ENCODE measurements at places on chromosomes 12 and 14.

- peak; percentile 99 for ATAC-seq
Observed at GRCh38 chr12:105107494-105108371, at the start of gene WASHC4. WASHC4 (plus strand) TSS chr12:105107731; CDS start chr12:105107801, 70 bp downstream.

- ATAC-seq = no peak
Observed at GRCh38 chr12:44526655-44527182, 349.4 kb downstream of the NELL2 start.

DNA sequence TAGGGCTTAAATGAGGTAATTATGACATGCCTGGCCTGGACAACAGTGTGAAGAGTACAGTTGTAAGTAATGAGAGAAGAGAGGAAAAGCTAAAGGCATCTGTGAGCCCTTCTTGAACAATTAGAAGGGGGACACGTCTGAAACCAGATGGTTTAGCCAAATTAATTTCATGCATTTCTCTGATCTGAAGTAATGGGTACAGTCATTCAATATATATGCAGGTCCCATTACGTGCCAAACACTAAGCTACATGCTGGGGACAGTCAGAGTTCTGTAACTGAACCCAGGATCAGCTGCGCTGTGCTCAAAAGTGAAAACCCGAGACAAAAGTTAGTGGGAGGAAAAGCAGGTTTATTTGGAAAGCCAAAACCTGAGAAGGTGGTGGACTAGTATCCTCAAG, 207.2 kb upstream of the TMTC1 start:
- ATAC-seq = no peak

- ATAC-seq = no peak
Observed at GRCh38 chr14:31476131-31476866, 11.5 kb downstream of the GPR33 start.

- peak; percentile 63 for ATAC-seq
Observed at GRCh38 chr14:70726651-70727375, 82.5 kb downstream of the MAP3K9 start.

GRCh38 chr12:49937639-49938300, 12.8 kb upstream of the AQP2 start:
- ATAC-seq = no peak

GRCh38 chr14:89495718-89496117, 78.7 kb upstream of the FOXN3 start:
- ATAC-seq = no peak

DNA sequence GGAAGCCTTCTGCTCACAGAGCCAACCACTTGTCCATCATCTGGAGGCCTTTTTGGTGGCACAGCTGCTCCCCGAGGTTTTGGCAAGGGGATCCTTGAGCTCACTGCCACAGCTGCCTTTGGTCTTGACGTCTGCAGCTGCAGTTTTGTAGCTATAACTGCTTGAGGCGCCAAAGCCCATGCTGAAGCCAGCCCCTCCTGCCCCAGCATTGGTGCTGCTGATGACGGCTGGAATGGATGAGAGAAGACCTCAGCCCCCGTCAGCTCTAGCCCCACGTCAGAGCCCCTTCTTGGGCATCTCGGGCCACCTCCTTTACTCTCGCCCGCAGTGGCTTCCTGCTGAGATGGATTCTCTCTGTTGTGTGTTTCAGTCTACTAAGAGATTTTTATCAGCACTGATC, 12.3 kb upstream of the KRT74 start:
- ATAC-seq = no peak

DNA sequence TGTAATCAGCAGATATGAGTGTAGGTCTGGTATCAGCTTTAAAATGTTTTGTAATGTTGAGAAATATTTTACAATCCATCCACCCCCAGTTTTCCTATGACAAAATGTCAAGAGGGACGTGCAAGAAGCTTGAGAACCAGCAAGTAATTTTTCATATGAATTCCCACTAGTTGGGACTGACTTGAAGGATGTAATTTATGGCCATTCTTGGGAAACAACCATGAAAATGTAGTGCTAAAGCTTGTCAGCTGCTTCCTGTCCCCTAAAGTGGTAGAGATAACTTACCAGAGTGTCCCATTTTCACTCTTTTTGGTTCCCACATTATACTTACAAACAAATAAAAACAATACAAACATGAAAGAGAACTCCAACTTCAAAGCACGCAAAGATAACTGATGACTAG, 63.9 kb downstream of the RERG start:
- no peak for ATAC-seq

DNA sequence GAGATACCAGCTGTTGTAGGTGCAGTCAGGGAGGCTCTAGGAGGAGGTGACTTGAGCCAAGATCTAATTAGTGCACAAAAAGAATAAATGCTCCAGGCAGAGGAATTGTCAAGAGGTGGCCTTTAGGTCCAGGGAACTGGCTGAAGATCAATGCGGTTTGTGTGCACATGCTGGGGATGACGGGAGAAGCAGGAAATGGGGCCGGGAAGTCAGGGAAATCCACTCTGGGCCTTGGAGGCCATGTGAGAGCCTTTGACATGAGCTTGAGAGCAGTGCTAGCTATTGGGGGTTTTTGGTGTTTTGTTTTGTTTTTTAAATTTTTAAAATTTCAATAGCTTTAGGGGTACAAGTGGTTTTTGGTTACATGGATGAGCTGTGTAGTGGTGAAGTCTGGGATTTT, 67.4 kb downstream of the MVK start:
- no peak for ATAC-seq

DNA sequence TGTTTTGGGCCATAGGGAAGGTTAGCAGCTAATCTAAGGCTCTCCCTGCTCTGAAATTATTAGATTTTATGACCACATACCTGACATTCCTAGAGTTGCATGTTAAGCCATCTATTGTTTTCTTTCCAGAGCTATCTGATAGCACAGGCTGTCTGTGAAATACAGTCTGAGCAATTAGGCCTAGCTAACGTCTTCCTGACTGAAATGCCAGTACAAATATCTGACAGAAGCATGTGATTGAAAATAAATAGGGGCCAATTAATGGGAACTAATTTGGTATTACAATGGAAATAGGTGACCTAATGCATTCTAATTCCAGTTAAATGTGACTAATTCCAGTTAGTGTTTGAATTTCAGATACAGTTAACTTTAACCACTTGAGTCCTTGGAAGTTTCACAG, 115.2 kb downstream of the C12orf75 start:
- ATAC-seq = no peak

DNA sequence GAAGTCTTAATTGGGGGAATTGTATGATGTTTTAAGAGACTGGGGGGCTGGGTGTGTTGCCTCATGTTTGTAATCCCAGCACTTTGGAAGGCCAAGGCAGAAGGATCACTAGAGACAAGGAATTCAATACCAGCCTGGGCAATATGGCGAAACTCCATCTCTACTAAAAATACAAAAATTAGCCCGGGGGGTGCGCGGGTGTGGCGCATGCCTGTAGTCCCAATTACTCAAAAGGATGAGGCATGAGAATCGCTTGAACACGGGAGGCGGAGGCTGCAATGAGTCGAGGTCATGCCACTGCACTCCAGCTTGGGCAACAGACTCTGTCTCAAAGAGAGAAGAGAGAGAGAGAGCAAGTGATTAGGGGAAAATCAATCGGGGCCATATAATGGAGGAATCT, 600.5 kb downstream of the SLC16A7 start:
- ATAC-seq = no peak

GRCh38 chr14:100673085-100673806, 53.4 kb upstream of the DLK1 start:
- ATAC-seq = no peak

- ATAC-seq = no peak
Observed at GRCh38 chr14:86346818-86347384, 817.0 kb downstream of the FLRT2 start.

DNA sequence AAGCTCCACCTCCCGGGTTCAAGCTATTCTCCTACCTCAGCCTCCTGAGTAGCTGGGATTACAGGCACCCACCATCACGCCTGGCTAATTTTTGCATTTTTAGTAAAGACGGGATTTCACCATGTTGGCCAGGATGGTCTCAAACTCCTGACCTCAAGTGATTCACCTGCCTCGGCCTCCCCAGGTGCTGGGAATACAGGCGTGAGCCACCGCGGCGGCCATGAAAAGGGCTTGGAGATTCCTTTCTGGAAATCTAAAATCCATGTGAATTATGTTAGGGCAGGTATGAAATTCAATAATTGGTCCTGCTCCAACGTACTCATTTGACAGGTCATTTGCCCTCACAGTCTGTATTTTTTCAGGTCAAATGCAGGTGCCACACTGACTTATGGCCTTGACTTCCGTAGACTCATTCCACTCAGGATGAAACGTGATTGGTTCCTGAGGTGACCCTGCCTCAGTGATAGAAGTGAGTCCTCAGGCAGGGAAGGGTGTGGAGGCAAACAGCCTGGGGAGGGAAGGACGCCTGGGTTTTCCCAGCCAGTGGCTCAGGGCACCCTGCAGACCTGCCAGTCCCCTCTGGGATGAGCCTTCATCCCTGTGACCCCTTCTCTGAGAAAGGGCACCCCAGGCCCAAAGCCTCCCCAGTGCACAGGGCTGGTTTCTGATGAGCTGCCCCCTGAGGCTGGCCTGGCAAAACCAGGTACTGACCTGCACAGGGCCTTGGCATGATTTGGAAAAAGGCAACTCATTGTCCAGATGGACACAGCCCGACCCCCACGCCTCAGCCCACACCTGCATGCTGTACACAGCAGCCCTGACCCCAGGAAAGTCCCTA, 48.7 kb downstream of the PSMA6 start:
- no peak for ATAC-seq

GRCh38 chr12:109763201-109763841, 49.7 kb downstream of the FAM222A start:
- no peak for ATAC-seq

Measured in stimulated activated memory B cell treated with anti-CD40 and anti-IgM and Interleukin-4, amounts not matched to agents 10 μg/mL and 1 μg/mL and 100 μg/mL, for 72 hours (primary cell).